ENCODE measurements at places on chromosomes 11 and 22.

DNA sequence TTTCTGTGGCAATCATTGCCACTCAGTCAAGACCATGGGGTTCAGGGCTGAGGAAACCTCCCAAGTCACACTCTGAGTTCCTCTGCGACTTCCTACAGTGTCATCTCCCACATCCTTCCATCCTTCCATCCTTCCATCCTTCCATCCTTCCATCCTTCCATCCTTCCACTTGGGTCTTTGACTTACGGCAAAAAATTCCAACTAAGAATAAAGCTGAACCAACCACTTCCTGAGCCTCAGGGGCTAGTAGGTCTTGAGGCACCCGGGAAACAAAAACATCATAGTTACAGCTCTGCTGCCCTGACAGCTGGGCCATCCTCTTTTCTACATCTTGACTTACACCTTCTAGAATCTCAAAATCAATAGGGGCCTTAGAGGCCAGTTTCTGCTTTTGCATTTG lies 32.1 kb downstream of the EHF start:
- no peak for DNase-seq

DNA sequence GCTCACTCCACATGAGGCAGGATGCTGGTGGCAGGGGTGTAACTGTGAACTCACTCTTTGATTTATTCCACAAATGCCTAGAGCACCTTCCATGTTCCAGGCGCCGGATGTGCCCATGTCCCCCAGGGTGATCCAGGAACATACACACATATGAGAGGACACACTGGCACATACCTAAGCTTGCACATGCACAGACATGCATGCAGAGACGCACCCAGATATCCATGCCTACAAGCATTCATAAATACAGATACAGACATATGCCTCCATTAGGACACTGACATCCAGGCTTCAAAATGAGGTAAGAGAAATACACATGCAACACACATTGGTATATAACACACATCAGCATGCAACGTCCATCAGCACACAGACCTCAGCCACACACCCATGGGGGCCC lies 4.5 kb downstream of the OSM start:
- DNase-seq: no peak

DNA sequence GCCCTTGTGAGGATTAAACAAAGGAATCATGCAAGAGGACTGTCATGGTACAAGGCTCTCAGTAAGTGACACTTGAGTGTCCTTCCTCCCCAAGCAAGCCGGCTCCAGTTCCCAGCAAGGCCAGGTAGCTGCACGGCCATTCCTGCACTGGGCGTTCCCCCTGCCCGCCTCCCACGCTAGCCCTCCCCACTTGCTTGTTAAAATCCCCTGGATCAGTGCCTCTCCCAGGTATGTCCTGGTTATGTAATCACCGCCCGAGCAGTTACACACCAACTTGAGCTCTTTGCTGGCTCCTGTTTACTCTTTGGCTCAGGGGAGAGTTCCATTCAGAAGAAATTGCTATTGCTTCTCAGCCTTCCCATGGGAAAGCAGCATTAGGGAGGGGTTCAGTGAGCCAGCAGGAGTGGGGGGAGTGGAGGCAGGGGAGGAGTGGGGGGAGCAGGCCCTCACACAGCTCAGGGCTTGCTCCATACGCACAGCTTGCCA lies 19.4 kb upstream of the MYEOV start:
- DNase-seq: no peak

DNA sequence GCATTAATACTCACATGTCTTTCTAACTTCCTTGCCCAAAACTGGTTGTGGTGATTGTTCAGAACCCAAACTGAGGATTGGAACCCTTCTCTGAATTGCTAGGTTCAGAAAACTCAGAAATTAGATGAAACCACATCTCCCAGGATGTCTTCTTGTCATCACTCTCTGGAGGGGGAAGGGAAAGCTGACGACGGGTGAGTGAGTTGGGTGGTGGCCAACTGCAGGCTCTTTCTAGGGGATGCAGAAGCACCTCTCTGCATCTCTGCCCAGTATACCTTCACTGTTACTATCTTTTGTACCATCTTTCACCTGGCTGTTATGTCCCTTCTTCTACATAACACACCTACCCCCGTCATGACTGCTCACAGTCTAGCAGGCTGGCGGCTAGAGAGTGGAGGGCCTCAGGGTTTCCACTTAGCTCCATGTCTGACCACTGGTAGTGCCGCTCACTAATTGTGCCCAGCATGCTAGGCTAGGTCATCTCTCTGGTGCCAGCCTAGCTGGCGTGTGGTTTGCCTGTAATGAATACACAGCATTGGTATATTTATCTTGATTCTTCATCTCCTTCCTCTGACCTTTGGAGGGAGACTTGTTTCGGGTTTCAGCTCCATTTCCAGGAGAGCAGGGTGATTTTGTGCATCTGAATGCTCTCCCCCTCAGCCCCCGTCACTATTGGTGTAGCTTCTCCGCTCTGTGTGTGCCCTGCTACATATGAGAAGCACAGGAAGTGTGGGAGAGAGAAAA lies 7.3 kb downstream of the GRAMD1B start:
- DNase-seq: no peak

- DNase-seq: no peak
Observed at GRCh38 chr22:35547987-35548721, 7.5 kb downstream of the RASD2 start.

DNA sequence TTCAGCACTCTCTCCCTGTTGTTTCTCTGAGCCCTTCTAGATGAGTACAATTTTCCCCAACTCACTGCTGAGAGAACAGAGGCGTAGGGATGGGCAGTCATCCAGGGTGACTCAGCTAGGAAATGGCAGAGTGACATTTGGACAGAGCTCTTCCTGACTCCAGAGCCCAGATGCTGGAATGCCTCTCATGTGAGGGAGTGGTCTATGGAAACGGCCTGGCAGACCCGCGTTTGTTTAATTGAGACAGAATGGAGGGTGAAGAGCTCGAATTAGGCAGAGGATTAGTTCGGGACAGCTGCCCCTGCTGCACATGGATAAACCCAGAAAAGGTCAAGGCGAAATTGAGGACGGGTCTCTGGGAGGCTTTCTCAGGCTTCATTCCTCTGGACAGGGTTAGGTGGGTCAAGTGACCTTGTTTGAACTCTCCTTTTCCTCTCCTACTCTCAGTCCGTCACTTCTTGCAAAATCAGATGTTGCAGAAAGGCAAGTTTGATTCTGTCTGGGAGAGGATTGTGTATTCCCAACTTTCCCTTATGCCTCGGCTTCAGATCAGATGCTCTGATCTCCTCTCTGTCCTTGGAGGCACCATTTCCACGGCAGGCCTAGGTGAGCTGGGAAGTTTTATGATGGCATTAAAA lies 7.6 kb upstream of the LMO2 start:
- peak; percentile 35 for DNase-seq

DNA sequence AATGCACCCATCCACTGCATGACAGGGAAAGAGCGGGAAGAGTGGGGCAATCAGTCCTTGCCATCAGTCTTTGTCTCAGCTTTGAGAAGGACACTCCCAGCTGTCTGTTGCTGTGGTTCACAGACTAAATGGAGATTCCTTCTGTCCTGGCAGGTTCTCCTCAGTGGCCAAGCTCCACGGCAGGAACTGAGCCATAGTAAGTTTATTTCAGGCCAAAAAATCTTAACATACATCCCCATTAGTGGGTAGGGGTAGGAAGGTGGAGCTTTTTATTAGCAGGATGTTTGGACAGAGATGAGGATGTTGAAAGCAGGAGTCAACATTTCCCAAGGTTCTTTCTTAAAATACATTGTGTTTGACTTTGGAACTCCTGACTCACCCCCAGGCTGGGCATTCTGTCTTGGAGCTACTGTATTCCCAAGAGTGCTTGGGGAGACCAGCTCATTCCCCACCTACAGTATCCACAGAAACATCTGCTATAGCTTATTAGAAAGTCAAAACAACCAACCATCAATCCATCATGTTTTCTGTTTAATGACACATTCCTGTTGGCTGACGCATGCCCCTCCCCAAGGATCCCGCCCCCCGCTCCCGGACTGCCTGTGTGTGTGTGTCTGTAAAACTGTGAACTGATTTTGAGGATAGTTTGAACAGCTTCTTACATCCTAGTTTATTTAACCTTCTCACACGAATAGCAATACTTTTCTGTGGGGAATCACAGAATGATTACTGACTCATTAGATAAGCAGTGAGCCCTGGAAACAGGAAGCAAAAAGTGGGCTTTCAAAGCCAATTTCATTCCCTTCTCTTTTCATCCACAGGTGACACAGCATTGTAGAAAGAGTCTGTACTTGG lies 109.5 kb downstream of the CCDC81 start:
- peak; percentile 50 for DNase-seq

- DNase-seq: no peak
Observed at GRCh38 chr11:64071849-64072248, 36.1 kb downstream of the FLRT1 start.

GRCh38 chr11:134515081-134515960 lies 103.3 kb upstream of the B3GAT1 start:
- no peak for DNase-seq

DNA sequence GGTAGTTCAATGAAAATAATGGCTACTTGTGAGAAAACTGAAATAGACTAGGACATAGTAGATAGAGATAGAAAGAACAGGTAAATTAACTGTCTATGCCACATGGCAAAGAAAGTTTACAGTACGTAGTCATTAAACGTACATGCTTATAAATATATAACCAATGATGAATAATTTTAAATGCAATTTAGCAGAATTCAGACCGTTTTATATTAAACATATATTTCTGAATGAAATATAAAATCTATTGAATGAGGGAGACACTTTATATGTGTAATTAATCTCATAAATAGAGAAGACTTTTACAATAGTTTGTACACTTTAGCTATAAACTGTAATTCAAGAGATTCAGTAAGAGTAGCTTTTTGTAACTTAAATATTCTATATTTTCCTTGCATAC lies 124.4 kb upstream of the VPREB1 start:
- no peak for DNase-seq

- no peak for DNase-seq
Observed at GRCh38 chr22:47369431-47370015, 607.1 kb downstream of the TBC1D22A start.

GRCh38 chr22:37633089-37633624 lies 6.3 kb upstream of the SH3BP1 start:
- no peak for DNase-seq

GRCh38 chr11:33664166-33664565 lies 36.5 kb downstream of the C11orf91 start:
- no peak for DNase-seq

GRCh38 chr11:77823775-77824174 lies 2.8 kb downstream of the AAMDC start:
- no peak for DNase-seq

DNA sequence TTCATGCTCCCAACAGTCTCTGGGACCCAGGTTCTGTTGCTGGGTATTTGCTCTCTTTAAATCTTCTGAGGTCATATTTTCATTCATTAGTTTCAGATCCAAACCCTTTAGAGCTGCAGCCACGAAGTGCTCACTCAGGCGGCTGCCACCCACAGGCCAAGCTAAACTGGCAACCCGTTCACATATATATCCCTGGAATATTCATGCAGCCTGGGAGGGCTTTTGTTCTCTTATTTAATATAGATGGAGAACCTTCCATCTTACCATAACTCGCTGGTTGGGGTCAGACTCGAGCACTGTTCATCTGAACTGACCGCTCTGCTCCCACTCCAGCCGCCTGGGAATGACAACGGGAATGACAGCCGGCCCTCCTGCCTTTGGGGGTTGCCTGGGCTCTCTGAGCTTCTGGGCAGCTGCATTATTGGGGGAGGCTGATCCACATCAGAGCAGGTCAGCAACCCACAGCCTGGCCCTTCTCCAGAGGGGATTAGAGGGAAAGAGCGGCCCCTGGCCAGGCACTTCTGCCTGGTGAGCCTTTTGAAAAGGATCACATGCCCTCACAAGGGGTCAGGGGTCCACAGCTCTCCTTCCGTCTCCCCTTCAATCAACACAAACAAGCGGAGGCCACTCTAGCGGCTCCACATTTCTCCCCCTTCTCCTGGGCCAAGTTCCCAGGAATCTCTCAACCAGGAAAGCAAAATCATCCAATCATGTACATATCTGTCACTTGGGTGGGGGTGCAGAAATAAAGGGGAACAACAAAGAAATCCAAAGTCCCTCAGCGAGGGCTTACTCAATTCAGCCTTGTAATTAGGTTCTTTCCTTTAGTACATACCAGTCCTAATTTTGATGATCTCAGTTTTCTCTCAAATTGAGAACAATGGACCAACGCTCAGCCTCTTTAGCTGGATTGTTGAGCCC lies 11.8 kb downstream of the TMEM184B start:
- no peak for DNase-seq

DNA sequence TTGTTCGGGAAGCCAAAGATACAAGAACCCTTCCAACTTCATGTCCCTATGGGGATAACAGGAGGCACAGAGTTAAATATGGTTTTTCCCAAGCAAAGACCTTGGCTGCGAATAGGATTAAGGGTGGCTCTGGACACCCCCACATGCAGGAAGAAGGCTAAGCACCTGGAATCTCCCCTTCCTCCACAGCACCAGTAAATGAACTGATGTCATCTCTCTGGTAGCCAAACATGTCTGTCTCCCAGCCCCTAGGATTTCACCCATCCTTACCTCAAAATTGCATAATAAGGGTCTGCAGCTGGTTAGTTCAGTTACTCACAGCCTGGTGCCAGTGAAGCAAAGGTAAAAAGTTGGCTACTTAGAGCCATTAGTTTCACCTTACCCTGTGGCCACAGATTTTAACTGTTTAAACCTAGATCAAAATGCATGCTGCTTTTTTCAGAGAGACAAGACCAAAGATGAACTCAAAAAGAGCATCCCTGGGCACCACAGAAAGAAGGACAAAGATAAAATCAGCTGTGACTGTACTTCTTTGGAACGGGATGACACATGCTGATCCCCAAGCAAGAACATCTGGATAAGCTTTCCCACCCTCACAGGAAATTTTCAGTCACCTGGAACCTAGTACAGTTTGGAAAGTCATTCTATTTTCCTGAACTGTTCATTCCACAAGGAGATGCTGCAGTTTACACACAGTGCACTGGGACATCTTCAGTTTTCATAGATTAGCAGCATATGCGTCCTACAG lies 77.2 kb upstream of the AKIP1 start:
- DNase-seq: no peak

- DNase-seq: no peak
Observed at GRCh38 chr11:28071305-28071704, 36.7 kb downstream of the KIF18A start.

- no peak for DNase-seq
Observed at GRCh38 chr11:60594998-60595642, 79.9 kb downstream of the MS4A13 start.

DNA sequence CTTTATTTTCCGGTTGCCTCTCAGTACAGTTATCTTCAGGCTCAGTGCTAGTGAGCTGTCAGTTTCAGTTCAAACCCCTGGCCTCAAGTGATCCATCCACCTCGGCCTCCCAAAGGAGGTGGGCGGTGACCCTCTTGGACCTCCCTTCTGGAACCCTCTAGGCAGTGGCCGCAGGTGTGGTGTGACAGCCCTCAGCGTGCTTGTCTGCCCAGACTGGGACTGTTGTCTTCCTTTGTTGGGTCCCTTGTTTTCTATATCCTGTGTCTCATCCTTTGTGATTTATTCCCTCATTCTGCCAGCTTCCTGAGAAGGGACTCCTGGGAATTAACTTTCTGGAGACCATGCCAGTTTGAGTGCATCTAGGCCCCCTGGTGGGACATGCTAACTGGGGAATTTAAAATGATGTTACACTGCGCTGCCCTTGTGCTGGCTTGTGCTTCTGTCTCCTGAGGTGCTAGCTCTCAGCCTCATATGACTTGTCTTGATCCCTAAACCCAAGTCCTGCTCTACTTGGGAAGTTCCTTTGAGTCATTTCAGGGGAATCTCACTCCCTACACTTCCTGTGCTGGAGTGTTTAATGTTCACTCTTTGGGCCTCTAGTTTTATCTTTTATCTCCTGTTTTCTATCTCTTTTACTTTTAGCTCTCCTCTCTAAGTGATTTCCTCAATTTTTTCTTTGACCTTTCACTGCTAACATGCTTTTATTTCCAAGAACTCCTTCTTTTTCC lies 19.4 kb downstream of the MED15 start:
- DNase-seq: no peak

GRCh38 chr11:122248131-122248530 lies 132.1 kb upstream of the BLID start:
- peak; percentile 48 for DNase-seq

All from DMS53 (cell line).